Germinal center (tissue), 1 donor: ENCODE measurements at places on chromosomes 4 and X.

GRCh38 chrX:120144178-120144844 lies 14.1 kb upstream of the RHOXF2 start:
- no peak for DNase-seq

DNA sequence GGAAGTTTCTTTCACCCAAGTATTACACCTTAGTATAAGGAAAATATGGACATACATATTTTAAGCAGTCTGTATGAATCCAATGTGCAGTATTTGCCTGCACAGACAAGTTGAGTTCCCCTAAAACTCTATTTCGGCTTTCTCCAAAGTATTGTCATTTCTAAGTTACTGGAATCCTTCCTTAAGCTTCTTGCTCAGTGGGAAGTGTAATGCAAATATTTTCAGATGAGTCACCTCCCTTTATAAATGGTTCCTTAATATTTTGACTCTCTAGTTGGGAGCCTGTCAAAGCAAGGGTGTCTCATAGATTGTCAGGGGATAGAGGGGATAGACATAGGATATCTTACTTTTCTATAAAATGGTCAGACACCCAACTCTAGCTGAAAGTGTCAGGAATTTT lies 178.6 kb downstream of the NAA11 start:
- DNase-seq = no peak

GRCh38 chr4:67393699-67394281 lies 151.5 kb downstream of the CENPC start:
- DNase-seq = peak; percentile 3

- DNase-seq = no peak
These were observed 2.2 kb downstream of the FAT4 start for GRCh38 chr4:125316791-125317524.

GRCh38 chrX:78950009-78950835 lies 5.0 kb downstream of the P2RY10 start:
- no peak for DNase-seq

GRCh38 chr4:72951628-72952027 lies 117.9 kb downstream of the COX18 start:
- no peak for DNase-seq
